ENCODE measurements at places on chromosomes 3 and 15. TPM values are rescaled to one million over a fixed set of nuclear protein-coding genes. Genes with fewer than 3 reads are reported as not detected.

DNA sequence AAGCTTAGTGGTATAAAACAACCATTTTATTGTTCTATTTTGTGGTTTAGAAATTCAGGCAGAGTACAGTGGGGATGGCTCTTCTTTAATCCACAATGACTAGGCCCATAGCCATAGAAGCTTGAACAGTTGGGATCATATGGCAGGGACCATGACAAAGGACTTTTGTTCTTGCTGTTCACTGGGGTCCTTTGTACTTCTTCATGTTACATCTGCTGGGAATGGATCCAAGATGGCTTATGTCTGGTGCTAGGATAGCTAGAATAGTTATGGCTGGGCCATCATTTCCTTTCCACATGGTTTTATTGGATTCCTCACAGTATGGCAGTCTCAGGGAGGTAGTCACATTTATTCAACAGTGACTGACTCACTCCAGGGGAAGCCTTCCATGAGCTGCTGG lies 427.9 kb upstream of the AGTR1 start:
- H3K4me3 ChIP-seq = no peak overlapping the region
- no peaks in the 10 kb centered on the region for H3K36me3 ChIP-seq
- no peaks in the 10 kb centered on the region for H3K27me3 ChIP-seq
- no peaks in the 10 kb centered on the region for H3K4me1 ChIP-seq

DNA sequence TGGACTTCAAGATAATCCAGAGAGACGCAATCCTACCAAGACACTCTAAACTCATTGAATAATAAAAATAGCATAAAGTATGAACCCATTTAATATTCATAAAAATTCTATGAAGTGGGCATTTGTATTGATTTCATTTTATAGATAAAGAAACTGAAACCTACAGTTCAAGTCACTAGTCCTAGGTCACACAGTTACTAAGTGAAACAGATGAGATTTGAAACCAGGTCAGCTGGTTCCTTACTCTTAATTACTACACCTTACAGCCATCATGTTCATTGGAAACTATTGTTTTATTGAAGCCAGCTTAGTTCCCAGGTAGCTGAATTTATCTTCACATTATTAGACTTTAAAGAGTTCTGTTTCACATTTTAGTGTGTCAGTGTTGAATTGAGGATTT lies 158.7 kb downstream of the EPHA3 start:
- no peak overlapping the region for H3K4me3 ChIP-seq
- no peaks in the 10 kb centered on the region for H3K27me3 ChIP-seq
- H3K36me3 ChIP-seq = no peaks in the 10 kb centered on the region
- no peak for DNase-seq

DNA sequence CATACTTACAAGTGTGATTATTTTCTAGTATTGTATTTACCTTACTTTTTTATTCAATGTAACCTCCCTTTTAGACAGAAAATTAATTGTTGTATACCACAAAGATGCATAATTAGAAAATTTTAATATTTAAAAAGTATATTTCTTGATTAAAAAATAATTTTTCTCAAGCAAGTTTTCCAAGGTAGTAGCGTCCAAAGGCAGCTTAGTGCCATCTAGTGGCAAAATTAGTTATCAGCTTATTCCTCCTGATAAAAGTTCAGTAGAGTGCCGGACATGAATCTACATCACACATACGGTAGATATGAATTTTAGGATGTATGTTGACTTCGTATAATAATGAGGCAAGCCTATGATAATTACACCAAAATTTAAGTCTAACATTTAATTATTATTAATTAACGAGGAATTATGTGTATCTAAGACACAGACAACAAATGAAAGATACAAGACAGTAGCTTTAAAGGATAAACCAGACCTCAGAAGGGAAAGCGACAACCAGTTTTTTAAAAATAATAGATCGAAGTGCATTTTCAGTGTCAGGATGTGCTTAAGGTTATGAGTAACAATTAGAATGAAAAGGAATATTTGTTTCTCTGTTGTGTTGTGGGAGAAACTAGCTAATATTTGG lies 405.9 kb downstream of the ROBO1 start:
- DNase-seq = no peak
- H3K36me3 ChIP-seq = no peaks in the 10 kb centered on the region
- H3K27me3 ChIP-seq = no peaks in the 10 kb centered on the region
- H3K4me3 ChIP-seq = no peak overlapping the region
- H3K4me1 ChIP-seq = no peaks in the 10 kb centered on the region

DNA sequence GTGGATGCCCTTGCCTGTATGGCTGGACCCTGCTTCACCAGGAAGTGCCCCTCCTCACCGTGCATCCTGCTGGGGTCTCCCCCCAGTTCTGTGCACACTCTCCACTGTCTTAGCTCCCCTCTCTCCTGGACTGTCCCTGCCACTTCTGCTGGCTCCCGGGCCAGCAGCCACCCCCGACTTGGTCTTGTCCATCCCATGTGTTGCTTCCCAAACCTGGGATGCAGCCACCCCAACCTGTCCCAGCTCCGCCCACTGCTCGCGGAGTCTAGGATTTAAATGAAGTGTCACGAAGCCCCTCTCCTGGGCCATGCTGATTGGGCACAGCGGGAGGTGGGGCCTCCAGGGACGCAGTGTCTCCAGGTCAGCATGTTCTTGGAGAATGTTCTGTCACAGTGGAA lies 48.5 kb downstream of the PLXNA1 start:
- H3K27me3 ChIP-seq = no peaks in the 10 kb centered on the region
- peaks cover 78% of the 10 kb centered on the region for H3K36me3 ChIP-seq
- H3K4me3 ChIP-seq = no peak overlapping the region
- H3K4me1 ChIP-seq = peaks cover 7% of the 10 kb centered on the region
- H3K27ac ChIP-seq = no peak overlapping the region

- no peak overlapping the region for H3K27ac ChIP-seq
- no peaks in the 10 kb centered on the region for H3K27me3 ChIP-seq
- no peak for DNase-seq
- H3K36me3 ChIP-seq = no peaks in the 10 kb centered on the region
- H3K4me1 ChIP-seq = no peaks in the 10 kb centered on the region
- no peak overlapping the region for H3K4me3 ChIP-seq
Observed at GRCh38 chr15:92583096-92584034, 72.2 kb downstream of the FAM174B start.

Gene SNTN
- not detected for total RNA-seq

Gene LRRC34
- 2.9 TPM for total RNA-seq

Gene TIMMDC1
- 50.4 TPM for total RNA-seq

Gene MCF2L2
- total RNA-seq = 1.6 TPM
